ENCODE measurements at places on chromosomes 6 and 20.

GRCh38 chr20:45963059-45964005, 8.7 kb downstream of the ZNF335 start:
- no peak for DNase-seq

GRCh38 chr20:52616629-52617028, 355.5 kb upstream of the TSHZ2 start:
- DNase-seq, result no peak

DNA sequence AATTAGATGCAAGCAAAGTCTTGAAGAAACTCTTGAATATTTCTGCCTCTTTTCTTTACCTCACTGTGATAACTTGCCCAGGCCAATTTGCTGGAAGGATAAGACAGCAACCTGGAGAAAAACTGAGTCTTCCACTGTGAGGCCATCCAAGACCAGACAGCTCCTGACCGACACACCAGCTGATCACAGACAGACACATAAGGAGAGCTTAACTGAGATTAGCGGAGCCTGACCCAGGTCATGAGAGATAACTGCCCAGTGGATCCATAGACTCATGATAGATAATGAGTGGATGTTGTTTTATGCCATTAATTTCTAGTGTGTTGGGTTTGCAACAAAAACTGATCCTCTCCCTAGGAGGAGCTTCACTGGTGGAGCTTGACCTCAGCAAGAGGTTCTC, 64.4 kb upstream of the NOX3 start:
- DNase-seq, result no peak

GRCh38 chr20:33777816-33778215, 33.3 kb upstream of the CHMP4B start:
- DNase-seq, result no peak

DNA sequence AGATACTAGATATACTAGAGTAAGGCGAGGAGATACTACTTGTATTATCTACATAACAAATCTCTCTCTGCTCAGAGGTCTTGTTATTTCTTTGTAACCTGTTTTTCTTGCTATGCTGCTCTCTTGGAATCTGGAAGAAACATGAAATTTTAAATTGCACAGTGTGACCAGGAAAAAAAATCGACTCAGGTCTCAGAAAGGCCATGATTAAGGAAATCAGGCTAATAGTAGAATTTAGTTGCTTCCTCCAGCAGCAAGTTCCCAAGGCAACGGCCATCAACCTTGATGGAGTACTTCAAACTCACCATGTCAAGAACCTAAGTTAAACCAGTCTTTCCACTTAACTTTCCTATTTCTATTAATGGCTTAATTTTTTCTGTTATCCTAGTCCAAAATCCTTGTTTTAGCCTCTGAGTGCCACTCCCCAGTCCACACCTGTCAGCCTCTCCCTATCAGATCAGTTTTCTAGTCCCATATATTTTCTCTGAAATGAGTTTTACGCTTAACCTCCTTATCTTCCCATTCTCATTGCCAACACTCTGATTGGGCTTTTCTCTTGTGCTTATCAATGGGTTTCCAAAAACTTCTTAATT, 87.7 kb upstream of the BEND3 start:
- DNase-seq, result no peak

- no peak for DNase-seq
Measured at GRCh38 chr6:70164556-70164955, 138.3 kb downstream of the COL9A1 start.
